ENCODE measurements at places on chromosomes 13 and 19. TPM values are rescaled to one million over a fixed set of nuclear protein-coding genes. Genes with fewer than 3 reads are reported as not detected.

DNA sequence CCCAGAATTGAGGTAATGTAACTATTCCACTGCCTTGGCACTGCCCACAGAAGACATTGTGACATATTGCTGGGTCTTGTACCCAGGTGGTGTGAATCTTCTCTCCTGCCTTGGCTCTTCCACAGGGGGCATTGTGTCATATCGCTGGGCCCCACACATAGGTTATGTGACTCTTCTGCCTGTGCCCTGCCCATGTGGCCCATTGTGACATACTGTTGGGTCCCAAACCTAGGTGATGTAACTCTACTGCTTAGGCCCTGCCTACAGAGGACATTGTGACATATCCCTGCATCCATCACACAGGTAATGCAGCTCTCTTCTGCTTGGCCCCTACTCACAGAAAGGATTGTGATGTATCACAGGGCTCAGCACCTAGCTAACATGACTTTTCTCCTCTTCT, 37.5 kb upstream of the ZNF254 start:
- DNase-seq: no peak

Gene STAP2
- total RNA-seq: 13.1 TPM

- peak; percentile 54 for DNase-seq
Observed at GRCh38 chr19:34120846-34121639, 51.3 kb upstream of the LSM14A start.

- DNase-seq: no peak
Observed at GRCh38 chr13:38386421-38386820, 36.8 kb downstream of the UFM1 start.

Gene GPC5
- total RNA-seq: 0.23 TPM

GRCh38 chr13:30928978-30929377, 3.5 kb upstream of the TEX26 start:
- DNase-seq: no peak

GRCh38 chr13:67844574-67844973, 614.4 kb upstream of the PCDH9 start:
- DNase-seq: no peak

- no peak for DNase-seq
Observed at GRCh38 chr19:57829316-57829715, 783 bp upstream of the ZNF587B start.

DNA sequence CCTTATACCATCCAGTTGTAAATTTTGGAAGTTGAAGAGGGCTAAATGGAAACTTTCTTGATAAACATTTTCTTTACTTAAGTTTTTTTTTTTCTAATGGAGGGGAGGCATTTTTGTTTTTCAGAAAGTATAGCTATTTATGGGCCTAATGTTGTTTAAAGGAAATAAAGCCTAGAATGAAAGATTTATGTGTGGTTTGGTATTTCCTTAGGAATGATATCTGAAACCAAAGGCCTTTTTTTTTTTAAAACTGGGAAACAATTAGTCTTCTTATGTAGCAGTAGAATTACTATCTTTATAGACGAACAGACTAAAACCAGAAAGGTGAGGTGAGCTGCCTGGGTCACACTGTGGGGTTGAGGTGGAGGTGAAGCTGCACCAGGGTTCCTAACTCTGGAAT, 80.1 kb downstream of the ESD start:
- DNase-seq: no peak

Gene ZNF285
- 1.8 TPM for total RNA-seq

Gene MADCAM1
- total RNA-seq: not detected

GRCh38 chr19:49057636-49058234, at the start of gene CGB7:
Gene CGB7 (minus strand): TSS chr19:49057749. CDS start chr19:49055375, 2,374 bp downstream.
- peak; percentile 28 for DNase-seq

- peak; percentile 62 for DNase-seq
Observed at GRCh38 chr13:99380921-99381645, 73.9 kb upstream of the GPR183 start.

Gene FFAR2
- not detected for total RNA-seq

GRCh38 chr13:48859272-48860105, 116.2 kb upstream of the FNDC3A start:
- no peak for DNase-seq

DNA sequence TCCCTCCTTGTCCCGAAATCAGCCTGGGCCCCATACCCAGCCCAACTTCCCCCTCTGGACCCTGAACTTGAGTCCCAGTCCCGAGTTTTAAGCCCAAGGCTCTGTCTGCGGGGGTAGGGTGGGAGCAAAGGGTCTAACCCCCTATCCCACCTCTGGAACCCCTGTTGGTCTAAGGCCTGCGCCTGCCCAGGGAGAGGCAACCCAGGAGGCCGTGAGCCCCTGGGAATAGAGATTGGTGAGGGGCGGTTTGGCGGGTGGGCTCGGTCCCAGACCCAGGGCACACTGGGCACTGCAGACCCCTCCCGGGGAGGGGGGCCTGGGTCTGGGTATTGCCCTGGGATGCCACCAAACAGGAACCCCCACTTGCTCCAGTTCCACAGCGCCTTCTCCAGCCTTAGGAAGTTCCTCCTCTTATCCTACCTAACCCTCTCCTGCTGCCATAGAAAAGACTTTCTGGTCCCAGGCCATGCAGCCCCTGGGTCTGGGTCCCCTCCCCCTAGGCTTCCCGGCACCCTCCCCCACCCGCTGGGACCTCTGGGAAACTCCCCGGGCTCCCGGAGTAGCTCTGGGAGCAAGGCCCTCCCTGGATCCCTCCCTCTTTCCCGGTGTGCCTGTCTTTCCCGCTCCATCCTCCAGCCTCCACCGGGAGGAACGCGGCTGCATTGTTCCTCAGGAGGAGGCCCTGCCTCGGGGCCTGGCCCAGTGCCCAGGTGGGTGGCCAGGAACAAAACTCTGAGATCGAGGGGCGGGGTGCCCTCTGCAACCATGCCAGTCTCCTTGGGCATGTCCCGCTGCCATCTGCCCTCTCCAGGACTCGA, 33.6 kb upstream of the NANOS3 start:
- no peak for DNase-seq

Gene NCAN
- total RNA-seq: not detected

- DNase-seq: no peak
Observed at GRCh38 chr13:112468069-112468468, 91.9 kb downstream of the SPACA7 start.

- DNase-seq: no peak
Observed at GRCh38 chr19:46607448-46607841, 6.3 kb downstream of the CALM3 start.

Gene MEIOSIN
- 0.08 TPM for total RNA-seq

- no peak for DNase-seq
Observed at GRCh38 chr19:39142630-39143029, 17.0 kb downstream of the PAK4 start.

GRCh38 chr19:17716309-17716929, 2.9 kb upstream of the MAP1S start:
- DNase-seq: no peak

GRCh38 chr19:43774103-43774939, 6.5 kb downstream of the KCNN4 start:
- DNase-seq: no peak

DNA sequence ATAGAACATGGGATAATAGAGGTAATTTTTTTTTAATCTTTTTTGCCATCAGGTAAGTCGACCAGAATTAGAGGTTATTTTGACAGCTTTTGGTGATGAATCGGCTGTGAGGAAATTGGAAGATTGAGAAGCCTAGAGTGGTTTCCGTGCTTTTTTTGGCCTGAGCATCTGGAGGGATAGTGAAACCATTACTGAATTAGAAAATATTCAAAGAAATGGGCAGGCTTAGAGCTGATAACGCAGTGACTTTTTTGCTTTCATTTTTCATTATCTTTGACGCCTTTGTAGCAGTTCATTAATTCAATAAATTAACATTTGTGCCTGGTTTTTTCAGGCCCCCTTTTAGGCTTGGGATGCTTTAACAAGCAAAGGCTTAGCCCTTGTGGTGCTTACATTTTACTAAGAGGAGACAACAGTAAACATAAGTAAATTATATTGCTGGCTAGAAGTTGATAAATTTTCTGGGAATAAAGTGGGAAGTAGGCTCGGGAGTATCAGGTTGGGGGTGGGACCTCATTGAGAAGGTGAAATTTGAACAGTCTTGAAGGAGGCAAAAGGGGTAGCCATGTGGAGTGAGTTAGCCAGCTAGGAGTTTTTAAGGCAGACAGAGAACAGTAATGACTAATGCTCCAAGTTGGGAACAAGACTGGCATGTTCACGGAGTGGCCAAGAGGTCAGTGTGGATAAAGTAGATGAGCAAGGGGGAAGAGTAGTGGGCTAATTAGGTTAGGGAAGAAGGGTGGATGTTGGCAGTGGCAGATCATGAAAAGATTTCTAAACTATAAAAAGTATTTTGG, 36.5 kb downstream of the GTF2F2 start:
- no peak for DNase-seq

Gene ZNF730
- 1.4 TPM for total RNA-seq

DNA sequence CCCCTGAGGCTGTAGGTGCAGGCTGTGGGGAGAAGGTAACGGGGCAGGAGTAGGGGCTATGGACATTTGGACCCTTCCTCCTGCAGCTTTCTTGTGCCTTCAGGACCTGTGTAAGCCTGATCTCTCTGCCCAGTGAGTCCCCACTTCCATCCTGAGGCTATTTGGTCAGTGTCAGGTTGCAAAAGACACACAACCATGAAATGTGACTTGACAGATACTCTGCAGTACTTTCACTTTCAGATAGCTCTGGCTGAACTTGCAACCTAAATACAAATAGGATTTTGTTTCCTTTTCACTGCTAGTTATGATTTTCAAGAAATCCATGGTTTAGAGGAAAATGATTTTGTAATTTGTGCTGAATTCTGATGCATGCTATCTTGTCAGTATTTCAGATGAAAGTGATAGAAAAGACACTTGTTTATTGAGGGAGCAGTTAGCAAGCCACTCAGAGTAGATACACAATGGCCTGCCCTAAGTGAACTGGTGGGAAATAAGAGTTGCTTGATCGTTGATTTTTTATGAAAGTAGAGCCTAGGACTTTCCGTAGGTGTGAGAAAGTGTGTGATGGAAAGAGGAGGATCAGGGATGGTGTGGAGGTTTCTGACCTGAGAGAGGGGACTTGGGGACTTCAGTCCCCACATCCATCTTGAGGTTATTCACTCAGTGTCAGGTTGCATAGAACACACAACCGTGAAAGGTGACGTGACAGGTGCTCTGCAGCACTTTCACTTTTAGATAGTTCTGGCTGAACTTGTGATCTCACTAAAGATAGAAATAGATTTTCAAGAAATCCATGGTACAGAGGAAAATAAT, 18.1 kb upstream of the EID2 start:
- no peak for DNase-seq

DNA sequence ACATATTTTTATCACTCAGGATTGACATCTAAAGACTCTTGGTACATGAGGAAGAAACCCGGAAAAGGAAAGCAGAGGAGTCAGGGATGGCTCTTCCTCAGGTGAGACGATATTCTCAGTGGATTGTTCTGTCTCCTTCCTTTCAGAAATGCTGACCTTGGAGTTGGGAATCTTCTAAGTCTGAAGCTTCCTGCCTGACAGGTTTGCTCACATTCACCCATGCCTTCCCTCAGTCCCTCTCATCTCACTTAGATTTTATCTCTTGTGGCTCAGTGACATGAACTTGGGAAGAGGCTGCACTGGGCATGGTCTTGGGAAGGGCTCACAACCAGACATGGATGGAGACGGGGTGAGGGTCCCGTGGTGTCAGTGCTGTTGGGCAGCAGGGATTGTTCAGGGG, 6.7 kb downstream of the ZNF525 start:
- DNase-seq: no peak

Gene ADGRE3
- not detected for total RNA-seq

GRCh38 chr13:41962994-41963393, 2.1 kb upstream of the VWA8 start:
- DNase-seq: no peak

Gene CYP4F3
- total RNA-seq: 0.06 TPM

- no peak for DNase-seq
Observed at GRCh38 chr19:12802267-12803106, 618 bp downstream of the THSD8 start.

Gene GJB2
- 1.8 TPM for total RNA-seq

- DNase-seq: peak; percentile 84
Observed at GRCh38 chr19:19145684-19146608, 7.7 kb upstream of the TMEM161A start.

- DNase-seq: no peak
Observed at GRCh38 chr13:35629026-35629425, 152.5 kb upstream of the MAB21L1 start.

GRCh38 chr13:19681517-19681916, 48.1 kb downstream of the MPHOSPH8 start:
- DNase-seq: no peak

GRCh38 chr19:38801359-38802095, 11.2 kb downstream of the LGALS4 start:
- no peak for DNase-seq

Gene RNASEH2B
- total RNA-seq: 81.3 TPM

DNA sequence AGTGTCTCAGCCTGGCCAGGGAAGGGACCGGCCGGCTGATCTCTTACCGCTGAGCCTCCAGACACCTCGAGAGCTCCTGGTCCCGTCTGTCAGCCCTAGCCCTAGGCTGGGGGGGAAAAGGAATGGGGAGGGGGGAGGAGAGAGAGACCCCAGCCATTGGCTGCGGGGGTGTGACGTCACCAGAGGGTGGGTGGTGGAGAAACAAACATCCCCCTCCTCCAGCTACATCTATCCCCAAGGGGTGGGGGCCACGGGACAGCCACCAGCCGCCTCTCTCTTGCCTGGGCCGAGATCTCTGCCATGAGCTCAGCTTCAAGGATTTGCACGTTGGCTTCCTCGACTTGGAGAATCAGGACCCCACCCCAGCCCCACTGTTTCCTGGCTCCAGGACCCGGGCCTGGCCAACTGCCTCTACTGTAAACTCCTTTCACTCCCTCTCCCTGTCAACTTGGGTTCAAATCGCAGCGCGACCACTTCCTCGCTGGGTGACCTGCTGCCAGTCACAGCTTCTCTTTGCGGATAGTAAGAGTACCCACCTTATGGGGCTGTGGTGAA, at the start of gene PRX:
Gene PRX (minus strand): TSS at position 88 of the 555 bp plus-strand sequence. CDS start 5,446 bp downstream, outside the sequence.
- DNase-seq: no peak

Data from activated naive CD8-positive, alpha-beta T cell treated with anti-CD3 and anti-CD28 coated beads for 36 hours (primary cell).